ENCODE measurements at places on chromosomes 4 and X.

- DNase-seq: no peak
Observed at GRCh38 chr4:87511500-87511899, 17.7 kb downstream of the SPARCL1 start.

- DNase-seq: no peak
Observed at GRCh38 chr4:119832776-119833175, 204.2 kb upstream of the PDE5A start.

DNA sequence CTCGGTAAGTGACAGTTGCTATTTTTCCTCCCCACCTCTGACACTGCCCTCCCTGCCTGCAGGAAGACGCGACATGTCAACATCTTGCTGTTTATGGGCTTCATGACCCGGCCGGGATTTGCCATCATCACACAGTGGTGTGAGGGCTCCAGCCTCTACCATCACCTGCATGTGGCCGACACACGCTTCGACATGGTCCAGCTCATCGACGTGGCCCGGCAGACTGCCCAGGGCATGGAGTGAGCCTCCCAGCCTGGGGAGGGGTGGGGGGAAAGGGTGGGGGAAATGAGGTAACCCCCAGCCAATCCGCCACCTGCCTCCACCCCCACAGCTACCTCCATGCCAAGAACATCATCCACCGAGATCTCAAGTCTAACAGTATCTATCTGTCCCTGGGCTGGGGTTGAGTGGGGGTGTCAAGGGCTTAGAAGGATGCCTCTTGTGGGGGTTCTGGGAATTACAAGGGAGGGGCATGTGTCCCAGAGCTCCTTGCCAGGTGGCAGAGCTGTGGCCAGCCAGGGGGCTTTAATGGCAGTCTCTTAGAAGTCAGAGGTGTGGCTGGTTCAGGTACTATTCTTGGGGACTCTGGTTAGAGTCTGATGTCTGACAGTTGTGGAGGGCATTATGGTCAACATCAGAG, 7.8 kb downstream of the ARAF start:
- DNase-seq: no peak

GRCh38 chr4:152886201-152886600, 49.9 kb upstream of the FHDC1 start:
- DNase-seq: no peak

DNA sequence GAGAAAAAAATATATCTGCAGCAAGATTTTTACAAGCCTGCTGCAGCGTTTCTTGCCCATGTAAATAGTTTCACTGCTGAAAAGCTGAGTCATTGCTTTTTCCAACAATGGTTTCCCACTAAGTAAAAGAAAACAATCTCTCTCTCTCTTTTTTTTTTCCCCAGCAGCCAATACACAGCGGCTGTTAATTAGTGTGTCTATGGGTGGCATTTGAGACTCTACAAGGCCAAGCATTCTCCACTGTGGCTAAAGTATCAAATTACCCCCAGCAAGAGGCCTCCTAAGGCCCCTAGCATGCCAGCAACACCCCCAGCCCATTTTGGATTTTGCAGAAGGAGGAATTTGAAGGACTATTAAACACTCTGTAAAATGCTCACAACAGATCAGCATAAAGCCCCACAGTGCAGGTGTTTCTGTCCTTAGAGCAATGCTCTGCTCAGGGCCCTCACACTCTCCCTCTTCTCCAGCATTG, 837.4 kb downstream of the TRIML1 start:
- no peak for DNase-seq

DNA sequence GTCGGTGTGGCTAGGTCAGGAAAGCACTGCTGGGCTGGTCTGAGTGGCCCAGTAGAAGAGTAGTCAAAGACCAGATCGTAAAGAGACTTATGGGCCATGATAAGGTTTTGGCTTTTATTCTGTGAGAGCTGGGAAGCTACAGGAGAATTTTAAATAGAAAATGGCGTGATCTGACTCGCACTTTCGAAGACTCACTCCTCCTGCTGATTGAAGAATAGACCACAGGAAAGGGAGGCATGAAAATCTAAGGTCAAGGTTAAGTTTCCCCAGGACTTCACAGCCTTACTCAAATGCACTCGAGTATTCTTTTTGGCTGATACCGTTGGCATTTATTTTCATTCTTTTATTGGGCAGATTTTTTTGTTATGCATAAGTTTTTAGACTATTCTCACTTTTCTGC, 231.4 kb upstream of the ANKRD50 start:
- no peak for DNase-seq

DNA sequence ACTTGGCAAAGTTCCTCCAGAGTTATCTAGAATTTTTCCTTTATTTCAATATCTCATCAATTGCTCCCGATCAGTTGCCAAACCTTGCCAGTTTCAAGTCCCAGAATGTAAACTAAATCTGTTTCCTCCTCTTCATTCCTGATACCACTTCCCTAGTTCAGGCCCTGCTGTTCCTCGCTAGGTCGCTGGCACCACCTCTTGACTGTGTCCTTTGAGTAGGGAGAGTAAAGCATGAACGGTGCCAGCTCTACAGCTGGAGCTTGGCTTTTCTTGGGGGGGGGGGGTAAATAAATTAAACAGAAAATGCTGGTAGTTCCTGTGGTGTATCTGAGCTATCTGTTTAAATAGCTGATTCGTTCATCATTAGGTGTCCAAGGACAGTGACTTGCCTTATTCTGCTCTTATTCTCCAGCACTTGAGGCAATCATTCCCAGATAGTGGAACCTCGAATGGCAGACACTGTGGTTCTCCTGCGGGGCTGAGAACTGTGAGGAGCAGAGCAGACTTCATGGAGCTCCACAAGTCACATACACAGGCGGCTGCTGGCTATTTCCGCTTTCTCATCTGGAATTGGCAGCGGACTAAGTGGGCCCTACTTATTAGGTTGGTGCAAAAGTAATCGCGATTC, 168.3 kb upstream of the FAT1 start:
- DNase-seq: no peak

DNA sequence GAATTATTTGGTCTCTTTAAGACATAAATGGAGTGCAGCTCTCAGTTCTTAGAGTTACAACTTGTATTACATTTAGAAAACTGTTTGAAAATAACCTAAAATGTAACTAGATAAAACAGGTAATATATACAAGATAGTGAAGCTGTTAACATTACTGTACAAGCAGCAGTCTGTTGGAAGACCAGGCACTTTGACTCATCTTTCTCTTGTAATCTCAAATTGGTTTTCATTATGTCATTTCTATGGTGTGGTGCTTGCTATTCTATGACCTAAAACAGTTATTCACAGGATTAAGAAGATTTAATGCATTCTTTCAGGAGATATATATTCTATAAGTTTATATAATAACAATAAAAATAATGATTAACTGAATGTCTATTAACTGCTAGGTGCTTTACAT, 282.5 kb upstream of the PITX2 start:
- DNase-seq: no peak

GRCh38 chrX:103681443-103681842, 5.1 kb downstream of the MORF4L2 start:
- no peak for DNase-seq

DNA sequence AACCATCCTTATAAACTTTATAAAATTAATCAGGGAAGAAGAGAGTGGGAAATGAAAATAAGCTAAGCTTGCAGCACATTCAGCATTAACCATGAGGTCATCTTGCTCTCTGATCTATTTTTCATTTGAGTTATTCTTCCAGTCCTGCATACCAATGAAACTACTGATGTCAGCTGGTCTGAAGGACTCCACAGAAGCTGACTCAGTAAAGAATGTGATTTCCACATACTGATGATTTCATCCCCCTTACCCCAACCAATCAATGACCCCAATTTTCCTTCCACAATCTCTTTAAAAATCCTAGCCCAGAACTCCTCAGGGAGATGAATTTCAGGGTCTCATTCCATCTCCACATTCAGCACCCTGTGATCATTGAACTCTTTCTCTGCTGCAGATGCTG, 18.8 kb upstream of the DSPP start:
- no peak for DNase-seq

DNA sequence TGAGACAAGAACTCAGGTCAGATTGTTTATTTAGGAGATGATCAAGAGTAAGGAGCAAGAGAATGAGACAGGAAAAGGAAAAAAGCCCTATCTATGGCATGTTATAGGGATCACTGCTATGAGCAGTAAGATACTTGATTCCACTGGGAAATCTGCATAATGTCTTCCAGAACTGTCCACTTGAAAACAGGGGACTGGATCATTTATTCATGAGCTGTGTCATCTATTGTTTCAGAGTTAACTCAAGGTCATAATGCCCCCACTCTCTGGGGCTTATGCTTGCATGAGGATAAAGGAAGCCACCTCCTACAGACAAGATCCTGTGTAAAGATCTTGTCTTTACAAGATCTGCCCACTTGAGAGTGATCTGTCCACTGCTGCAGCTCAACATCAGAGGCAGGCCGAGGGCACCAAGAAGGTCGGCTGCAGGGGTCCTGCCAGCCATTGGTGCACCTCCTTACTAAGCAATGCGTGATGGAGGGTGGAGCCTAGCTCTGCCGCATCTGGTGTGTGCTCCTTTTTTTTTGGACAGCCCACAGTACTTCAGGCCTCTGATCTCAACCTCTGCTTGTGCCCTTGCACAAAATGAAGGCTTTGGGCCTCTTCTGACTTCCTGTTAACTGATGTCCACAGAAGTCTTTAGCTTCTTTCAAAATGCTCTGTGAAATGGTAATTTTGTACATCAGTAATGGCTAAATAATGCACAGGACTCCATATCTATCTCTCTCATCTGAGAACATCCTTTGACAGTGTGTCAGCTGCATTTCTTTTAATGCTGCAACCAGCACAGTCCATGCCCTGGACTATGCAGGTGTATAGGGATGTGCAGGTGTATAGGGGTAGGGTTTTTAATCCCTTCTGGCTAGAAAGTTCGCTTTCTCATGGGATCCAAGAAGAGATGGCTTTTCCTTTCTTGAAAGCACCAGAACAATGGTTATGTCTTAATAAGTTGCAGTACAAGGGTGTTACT, 95.9 kb upstream of the TRPC3 start:
- DNase-seq: no peak

- DNase-seq: no peak
Observed at GRCh38 chr4:168304744-168305459, 13.7 kb downstream of the DDX60 start.

DNA sequence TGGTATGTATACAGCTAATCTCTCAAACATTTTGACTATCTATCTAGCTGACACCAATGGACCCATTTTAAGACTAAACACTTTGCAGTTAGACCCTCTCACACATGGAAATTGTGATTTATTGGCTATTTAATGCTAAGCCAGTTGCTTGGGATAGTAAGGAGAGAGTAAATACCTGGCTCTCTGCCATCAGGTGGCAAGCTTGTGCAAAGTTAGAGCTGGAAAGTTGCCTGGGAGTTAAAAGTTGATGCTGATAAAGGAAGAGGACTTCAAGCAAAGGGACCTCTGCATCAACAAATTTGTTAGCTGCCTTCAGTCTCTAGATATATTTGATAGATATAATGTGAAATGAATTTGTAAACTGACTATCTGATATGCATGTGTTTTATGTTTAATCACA, 61.1 kb downstream of the PACRGL start:
- no peak for DNase-seq

DNA sequence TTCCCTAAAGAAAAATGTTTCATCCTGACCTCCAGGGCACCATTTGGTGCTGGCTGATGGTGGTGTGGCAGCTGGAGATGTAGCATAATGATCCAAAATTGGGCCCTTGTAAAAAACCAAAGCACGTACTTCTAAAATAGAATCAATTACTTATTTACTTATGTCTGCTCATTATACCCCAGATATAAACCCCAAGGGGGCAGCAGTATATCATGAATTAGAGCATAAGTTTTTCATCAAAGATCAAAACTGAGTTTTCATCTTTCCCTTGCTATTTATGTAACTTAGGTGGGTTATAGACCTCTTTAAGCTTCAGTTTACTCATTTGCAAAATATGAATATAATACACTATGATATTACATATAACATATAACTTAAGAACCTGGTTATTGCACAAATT, 241.1 kb downstream of the TACR3 start:
- no peak for DNase-seq

DNA sequence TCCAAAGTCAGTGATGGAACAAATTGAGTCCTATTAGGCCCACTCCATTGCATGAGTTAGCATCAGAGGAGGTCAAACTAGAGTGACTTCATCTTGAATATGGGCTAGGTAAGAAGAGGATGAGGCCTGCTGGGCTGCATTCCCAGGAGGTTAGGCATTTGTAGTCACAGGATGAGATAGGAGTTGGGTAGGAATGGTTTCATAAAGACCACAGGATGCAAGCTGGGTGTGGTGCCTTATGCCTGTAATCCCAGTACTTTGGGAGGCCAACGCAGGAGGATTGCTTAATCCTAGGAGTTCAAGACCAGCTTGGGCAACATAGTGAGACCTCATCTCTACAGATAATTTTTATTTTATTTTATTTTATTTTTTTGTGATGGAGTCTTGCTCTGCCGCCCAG, 26.8 kb downstream of the PDGFRA start:
- no peak for DNase-seq

GRCh38 chrX:102976286-102976685, 39.2 kb downstream of the RAB40AL start:
- no peak for DNase-seq

DNA sequence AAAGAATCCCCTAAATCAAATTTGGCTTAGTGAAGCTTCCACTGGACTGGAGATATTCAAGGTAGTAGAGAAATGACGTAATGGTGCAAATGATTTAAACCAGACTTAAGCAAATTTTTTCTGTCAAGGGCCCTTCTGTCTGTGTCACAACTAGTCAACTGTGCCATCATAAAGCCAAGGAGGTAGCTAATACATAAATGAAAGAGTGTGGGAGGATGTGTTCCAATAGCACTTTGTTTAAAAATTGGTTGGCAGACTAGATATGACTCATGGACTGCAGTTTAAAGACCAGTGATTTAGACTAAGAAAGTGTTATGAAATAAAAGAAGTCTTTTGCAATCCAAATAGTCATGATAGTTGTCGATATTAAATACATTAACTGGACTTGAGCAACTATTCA, 24.3 kb upstream of the TEX13C start:
- DNase-seq: no peak

DNA sequence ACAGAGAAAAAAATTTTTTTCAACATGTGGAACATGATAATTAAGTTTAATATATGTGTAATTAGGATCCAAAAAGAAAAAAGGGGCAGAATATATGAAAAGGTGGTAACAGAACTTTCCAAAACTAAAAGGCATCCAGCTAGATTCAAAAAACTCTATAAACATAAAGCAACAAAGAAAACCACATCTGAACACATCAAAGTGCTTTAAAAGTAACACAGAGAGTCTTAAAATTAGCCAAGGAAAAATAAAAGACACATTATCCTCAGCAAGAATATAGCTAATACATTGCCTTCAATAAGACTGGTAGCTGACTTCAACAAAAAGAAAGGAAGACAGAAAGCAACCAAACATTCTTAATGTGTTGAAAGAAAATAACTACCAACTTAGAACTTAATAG, 8.2 kb downstream of the CLOCK start:
- DNase-seq: no peak

GRCh38 chr4:26161030-26161824, 159.6 kb upstream of the RBPJ start:
- DNase-seq: no peak

GRCh38 chr4:131091896-131092295, 1995.9 kb downstream of the C4orf33 start:
- peak; percentile 6 for DNase-seq

- DNase-seq: no peak
Observed at GRCh38 chrX:66675541-66675940, 36.7 kb upstream of the EDA2R start.

All from right renal cortex interstitium (tissue), 3 donors.